ENCODE measurements at places on chromosomes 13 and 19.
A peak's percentile ranks its signal among the peaks of the same experiment; 100 is the strongest.

DNA sequence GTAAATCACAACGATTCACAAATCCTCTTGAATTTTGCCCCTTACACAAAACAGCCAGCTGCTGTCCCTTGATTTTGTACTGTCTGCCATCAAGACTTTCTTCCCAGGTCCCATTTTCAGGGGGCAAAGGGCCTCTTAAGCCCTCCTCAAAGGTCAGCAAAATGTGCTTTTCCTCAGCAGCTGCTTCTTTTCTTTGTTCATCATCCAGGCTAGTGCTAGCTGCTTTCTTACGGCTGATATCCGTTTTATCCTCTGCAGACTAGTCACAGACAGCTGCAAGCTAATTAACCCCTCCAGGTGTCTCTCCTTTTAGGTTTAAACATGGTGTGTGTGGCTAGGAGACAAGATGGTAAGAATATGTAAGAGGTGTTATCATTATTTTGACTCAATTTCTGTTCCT, 90.9 kb downstream of the NALCN start:
- no peak for DNase-seq

- no peak for DNase-seq
Observed at GRCh38 chr19:29285878-29286277, 72.9 kb upstream of the UQCRFS1 start.

- no peak for DNase-seq
Observed at GRCh38 chr13:34779171-34779570, 162.9 kb upstream of the NBEA start.

- no peak for DNase-seq
Observed at GRCh38 chr13:95741584-95742563, 64.9 kb downstream of the DNAJC3 start.

DNA sequence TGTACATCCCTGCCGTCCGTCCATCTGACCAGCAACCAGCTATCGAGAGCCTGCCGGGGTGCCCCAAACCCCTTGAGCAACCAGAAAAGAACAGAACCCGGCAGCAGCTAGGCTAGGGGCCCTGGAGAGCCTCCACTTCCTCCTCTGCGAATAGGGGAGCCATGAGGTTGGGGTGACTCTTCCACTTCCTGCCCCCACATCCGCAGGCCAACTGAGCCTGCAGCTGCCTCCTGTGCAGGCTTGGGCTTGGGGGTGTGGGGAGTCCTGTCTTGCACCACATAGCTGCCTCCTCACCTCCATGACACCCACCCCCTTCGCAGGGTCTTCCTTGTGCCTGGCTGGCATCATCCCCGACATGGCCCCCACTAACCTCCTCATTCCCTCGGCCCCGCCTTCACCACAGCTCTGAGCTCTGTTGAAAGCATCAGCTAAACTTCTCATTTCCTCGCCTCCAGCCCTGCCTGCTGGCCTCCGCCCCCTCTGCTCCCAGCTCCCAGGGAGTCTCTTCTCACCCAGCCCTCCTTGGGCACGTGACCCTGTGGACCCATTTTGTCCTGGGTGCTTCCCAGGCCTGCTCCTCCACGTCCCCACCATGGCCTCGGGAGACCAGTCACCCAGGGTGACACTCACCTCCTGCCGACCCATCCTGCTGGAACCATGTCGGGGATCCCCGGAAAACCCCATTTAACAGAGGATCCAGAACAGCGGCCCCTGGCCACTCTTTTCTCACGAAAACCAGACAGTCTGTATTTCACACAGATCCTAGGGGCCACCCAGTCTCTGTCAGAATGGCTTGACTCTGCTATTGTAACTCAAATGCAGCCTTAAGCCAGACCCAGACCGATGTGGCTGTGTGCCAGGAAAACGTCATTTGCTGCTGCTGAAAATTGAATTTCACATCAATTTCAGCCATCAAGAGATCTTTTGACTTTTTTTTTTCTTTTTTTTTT, 50.4 kb downstream of the MYO9B start:
- peak; percentile 81 for DNase-seq
